ENCODE measurements at places on chromosomes 16 and 17.

DNA sequence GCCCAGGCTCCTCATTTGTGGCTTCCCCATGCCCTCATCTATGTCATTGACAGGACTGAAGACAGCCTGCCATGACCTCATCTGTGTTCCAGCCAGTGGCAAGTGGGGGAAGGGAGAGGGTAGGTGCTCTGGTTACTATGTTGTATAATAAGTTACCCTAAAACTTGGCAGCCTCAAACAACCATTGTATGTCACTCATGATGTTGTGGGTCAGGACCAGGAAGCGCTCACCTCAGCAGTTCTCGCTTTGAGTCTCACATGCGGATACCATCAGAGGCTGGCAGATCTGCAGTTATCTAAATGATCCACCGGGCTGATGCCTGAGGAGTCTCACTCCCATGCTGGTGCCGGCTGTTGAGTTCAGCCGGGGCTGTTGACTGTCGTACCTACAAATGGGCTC is 89.0 kb upstream of the TMEM97 start:
- peaks cover 30% of the 10 kb centered on the region for H3K27me3 ChIP-seq
- peaks cover 27% of the 10 kb centered on the region for H3K4me1 ChIP-seq
- no peak overlapping the region for H3K27ac ChIP-seq
- DNase-seq = no peak

- no peak overlapping the region for H3K4me3 ChIP-seq
- H3K27me3 ChIP-seq = peaks cover 11% of the 10 kb centered on the region
- H3K4me1 ChIP-seq = no peaks in the 10 kb centered on the region
- DNase-seq = no peak
These were observed 9.6 kb downstream of the ACE start for GRCh38 chr17:63486317-63487013.

DNA sequence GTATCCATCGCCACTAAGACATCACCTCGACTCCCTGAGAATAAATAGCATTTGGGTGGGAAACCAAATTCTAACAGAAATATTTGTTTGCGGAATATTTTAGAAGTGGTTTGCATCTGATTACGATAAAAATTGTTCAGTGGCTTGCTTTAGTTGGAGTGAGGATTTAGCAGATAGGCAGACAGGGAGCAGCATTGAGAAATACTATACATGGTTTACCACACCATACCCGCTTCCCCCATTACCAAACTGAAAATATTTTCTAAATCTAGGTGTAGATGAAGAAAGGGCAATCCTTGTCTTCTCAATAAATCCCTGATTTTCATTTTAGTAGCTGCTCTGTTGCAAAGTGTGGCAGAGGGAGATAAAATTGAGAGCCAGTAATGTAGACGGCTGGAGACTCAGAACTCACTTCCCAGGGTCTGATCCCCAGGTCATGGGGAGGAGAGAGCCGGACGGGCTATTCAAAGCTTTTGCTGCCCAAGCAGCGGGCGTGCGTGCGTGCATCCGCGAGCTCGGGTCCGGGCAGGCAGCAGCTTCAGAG is 808 bp upstream of the BAHCC1 start:
- H3K36me3 ChIP-seq = no peaks in the 10 kb centered on the region
- peaks cover 47% of the 10 kb centered on the region for H3K4me1 ChIP-seq
- peak overlapping the region; percentile 78 for H3K4me3 ChIP-seq
- H3K27ac ChIP-seq = peak overlapping the region; percentile 97

DNA sequence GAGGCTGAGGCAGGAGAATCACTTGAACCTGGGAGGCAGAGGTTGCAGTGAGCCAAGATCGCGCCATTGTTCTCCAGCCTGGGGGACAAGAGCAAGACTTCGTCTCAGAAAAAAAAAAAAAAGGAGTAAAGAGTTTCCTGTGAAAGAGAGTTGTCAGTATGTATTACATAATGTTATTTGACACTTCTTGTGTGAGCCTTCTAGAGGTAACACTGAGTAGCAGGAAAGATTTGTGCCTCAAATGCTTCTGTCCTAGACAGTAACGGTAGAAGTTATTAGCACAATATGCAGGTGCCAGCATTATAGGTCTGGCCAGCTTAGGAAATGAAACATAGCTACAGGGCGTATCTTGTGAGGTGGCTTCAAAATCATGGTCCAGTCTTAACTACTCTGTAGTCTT is 6.2 kb downstream of the RPS6KB1 start:
- H3K27me3 ChIP-seq = no peaks in the 10 kb centered on the region
- peaks cover 8% of the 10 kb centered on the region for H3K4me1 ChIP-seq
- no peaks in the 10 kb centered on the region for H3K36me3 ChIP-seq
- DNase-seq = no peak
- H3K27ac ChIP-seq = no peak overlapping the region

DNA sequence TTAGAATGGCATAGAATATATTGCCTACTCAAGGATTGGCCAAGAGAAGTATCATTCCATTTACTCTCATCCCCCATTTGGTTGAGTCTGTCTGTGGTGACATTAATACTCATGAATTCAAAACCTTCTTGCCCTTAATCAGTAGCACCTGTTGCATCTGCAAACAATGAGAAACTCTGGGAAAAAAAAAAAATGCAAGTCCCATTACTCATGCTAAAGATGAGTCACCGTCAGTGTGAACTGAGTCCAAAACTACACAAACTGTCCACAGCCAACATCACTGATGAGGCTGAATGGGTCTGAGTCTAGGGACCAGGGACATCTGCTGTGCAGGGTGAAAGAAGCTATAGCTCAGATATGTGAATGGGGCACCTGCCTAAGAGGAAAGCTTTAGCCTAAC is 96.9 kb upstream of the ADAMTS18 start:
- H3K4me1 ChIP-seq = peaks cover 2% of the 10 kb centered on the region
- no peak for DNase-seq
- H3K27ac ChIP-seq = no peak overlapping the region
- no peaks in the 10 kb centered on the region for H3K36me3 ChIP-seq

DNA sequence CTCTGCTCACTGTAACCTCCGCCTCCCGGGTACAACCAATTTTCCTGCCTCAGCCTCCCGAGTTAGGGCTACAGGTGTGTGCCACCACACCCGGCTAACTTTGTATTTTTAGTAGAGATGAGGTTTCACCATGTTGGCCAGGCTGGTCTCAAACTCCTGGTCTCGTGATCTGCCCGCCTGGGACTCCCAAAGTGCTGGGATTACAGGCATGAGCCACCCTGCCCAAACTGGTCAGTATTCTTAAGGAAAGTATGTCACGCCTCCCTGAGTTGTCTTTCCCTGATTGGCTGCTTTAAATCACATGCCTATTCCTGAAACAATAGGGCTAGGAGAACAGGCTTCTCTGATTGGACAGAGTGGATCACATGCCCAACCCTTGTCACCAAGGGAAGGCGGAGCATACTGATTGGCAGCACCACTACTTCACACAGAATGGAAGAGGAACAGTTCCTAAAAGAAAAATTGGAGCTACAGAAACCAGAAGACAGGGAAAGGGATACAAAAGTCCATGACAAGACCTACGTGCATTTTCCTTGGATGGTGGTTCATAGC is 17.6 kb upstream of the CYB5B start:
- peaks cover 7% of the 10 kb centered on the region for H3K4me1 ChIP-seq
- H3K27ac ChIP-seq = no peak overlapping the region
- no peak overlapping the region for H3K4me3 ChIP-seq
- H3K36me3 ChIP-seq = no peaks in the 10 kb centered on the region
- no peaks in the 10 kb centered on the region for H3K27me3 ChIP-seq

DNA sequence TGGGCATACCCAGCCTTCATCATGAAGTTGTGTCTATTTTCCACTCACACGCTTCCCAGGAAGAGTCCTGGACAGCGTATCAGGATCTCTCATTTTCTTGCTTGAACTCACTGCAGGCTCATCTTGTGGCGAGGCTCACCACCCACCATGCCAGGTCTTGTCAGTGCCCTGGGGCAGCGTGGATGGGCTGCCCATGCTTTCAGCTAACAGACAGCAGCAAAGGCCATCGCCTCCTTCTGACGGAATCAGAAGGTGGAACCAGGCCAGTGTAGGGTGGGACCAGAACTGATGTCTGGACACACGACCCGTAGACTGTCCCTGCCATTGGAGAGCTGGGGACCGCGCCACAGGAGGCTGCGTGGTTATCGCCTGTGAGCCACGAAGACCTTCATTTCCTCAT is 169.4 kb downstream of the FOXL1 start:
- H3K4me3 ChIP-seq = no peak overlapping the region
- H3K27ac ChIP-seq = no peak overlapping the region
- H3K4me1 ChIP-seq = peaks cover 1% of the 10 kb centered on the region
- no peaks in the 10 kb centered on the region for H3K36me3 ChIP-seq
- DNase-seq = no peak
- H3K27me3 ChIP-seq = peaks cover 68% of the 10 kb centered on the region

- peak overlapping the region; percentile 11 for H3K4me3 ChIP-seq
- peaks cover 3% of the 10 kb centered on the region for H3K4me1 ChIP-seq
- H3K27me3 ChIP-seq = peaks cover 42% of the 10 kb centered on the region
- no peaks in the 10 kb centered on the region for H3K36me3 ChIP-seq
- no peak overlapping the region for H3K27ac ChIP-seq
These were observed 11.1 kb downstream of the SCN4A start for GRCh38 chr17:63961355-63962212.

- H3K27ac ChIP-seq = peak overlapping the region; percentile 89
- H3K4me1 ChIP-seq = peaks cover 12% of the 10 kb centered on the region
- DNase-seq = peak; percentile 32
- H3K27me3 ChIP-seq = no peaks in the 10 kb centered on the region
- peak overlapping the region; percentile 97 for H3K4me3 ChIP-seq
- H3K36me3 ChIP-seq = peaks cover 7% of the 10 kb centered on the region
These were observed 550 bp downstream of the EIF4A3 start for GRCh38 chr17:80146121-80147034.

GRCh38 chr16:7614021-7614795 is 281.6 kb downstream of the RBFOX1 start:
- no peaks in the 10 kb centered on the region for H3K4me1 ChIP-seq
- no peaks in the 10 kb centered on the region for H3K27me3 ChIP-seq
- H3K36me3 ChIP-seq = no peaks in the 10 kb centered on the region
- H3K4me3 ChIP-seq = no peak overlapping the region
- H3K27ac ChIP-seq = no peak overlapping the region

DNA sequence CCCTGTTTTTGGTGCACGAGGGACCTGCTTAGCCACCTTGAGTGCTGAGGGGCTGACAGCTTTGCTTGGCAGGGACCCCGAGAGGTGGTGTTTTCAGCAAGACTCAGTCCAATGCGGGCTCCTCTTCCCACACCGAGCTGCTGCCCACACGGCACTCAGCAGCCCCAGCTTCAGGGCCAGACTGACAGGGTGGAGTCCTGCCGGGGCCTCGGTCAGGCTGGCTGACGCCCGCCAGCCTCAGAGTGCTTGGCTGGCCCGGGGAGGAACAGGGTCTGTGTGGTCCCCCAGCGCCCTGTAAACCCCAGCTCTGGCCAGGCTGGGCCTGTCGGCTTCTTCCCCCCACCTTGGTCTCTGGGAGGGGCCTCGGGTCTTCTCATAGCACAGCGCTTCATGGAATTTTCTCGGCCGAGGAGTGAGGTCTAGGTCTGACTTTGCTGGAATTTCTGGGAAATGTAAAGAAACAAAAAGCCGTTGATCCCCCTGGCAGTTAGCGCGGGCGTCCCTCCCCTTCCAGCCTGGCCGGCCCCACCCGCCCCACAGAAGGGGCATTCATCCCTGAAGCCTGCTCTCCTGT is 2.6 kb downstream of the SOX8 start:
- H3K4me1 ChIP-seq = peaks cover 1% of the 10 kb centered on the region
- H3K27ac ChIP-seq = no peak overlapping the region
- no peak for DNase-seq

GRCh38 chr16:56311208-56312027 is 113.9 kb downstream of the AMFR start:
- no peak for DNase-seq
- no peak overlapping the region for H3K27ac ChIP-seq
- H3K4me1 ChIP-seq = no peaks in the 10 kb centered on the region
- H3K4me3 ChIP-seq = no peak overlapping the region

DNA sequence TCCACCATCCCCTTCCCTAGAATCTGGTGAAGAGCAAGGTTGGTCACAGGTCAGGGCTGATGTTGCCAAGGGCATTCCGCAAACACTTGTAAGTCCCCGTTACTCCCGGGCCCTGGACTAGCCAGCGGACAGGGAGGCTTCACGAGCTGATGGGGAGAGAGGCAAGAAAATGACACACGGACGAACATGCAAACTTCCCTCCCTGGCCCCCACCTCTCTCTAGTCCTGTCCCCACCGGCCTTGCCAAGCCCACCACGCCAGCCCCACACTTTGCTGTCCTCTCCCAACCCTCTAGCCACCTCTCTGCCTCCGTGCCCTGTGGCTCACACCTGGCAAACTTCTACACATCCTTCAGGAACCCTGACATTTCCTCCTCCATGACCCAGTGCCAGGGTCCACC is 54.8 kb downstream of the RPH3AL start:
- no peak for DNase-seq
- H3K36me3 ChIP-seq = peaks cover 2% of the 10 kb centered on the region
- H3K4me1 ChIP-seq = peaks cover 4% of the 10 kb centered on the region
- H3K27me3 ChIP-seq = no peaks in the 10 kb centered on the region
- no peak overlapping the region for H3K27ac ChIP-seq

- no peaks in the 10 kb centered on the region for H3K36me3 ChIP-seq
- DNase-seq = no peak
- H3K4me1 ChIP-seq = peaks cover 2% of the 10 kb centered on the region
- peaks cover 61% of the 10 kb centered on the region for H3K27me3 ChIP-seq
- H3K4me3 ChIP-seq = peak within 1 kb of the TSS; percentile 40
These were observed at the start of gene TRIM47 for GRCh38 chr17:75878174-75878998. TRIM47 (minus strand) TSS chr17:75878581; CDS start chr17:75878548, 33 bp downstream.

GRCh38 chr17:78924481-78925151 is 571 bp downstream of the TIMP2 start:
- H3K4me1 ChIP-seq = peaks cover 28% of the 10 kb centered on the region
- no peaks in the 10 kb centered on the region for H3K36me3 ChIP-seq
- H3K27me3 ChIP-seq = peaks cover 10% of the 10 kb centered on the region
- peak overlapping the region; percentile 77 for H3K27ac ChIP-seq
- peak overlapping the region; percentile 80 for H3K4me3 ChIP-seq
- DNase-seq = no peak

- peaks cover 3% of the 10 kb centered on the region for H3K4me1 ChIP-seq
- no peak overlapping the region for H3K4me3 ChIP-seq
- H3K36me3 ChIP-seq = no peaks in the 10 kb centered on the region
- DNase-seq = no peak
These were observed 2.8 kb upstream of the PVALEF start for GRCh38 chr17:81162491-81162890.

DNA sequence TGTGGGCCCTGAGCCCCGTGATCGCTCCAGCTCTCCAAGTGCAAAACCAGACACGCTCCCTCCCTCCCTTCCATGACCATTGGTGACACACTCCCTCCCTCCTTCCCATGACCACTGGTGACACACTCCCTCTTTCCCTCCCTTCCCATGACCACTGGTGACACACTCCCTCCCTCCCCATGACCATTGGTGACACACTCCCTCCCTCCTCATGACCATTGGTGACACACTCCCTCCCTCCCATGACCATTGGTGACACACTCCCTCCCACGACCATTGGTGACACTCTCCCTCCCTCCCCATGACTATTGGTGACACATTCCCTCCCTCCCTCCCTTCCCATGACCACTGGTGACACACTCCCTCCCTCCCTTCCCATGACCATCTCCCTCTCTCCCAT is 56.3 kb downstream of the LMF1 start:
- DNase-seq = no peak
- H3K4me1 ChIP-seq = peaks cover 11% of the 10 kb centered on the region
- H3K27ac ChIP-seq = no peak overlapping the region

Data from progenitor cell of endocrine pancreas (in vitro differentiated cells).